H1 (cell line): ENCODE measurements at places on chromosomes 12 and 14. TPM values are rescaled to one million over a fixed set of nuclear protein-coding genes. Genes with fewer than 3 reads are reported as not detected.

The ADAMTS20 gene
- 4.5 and 5.1 TPM in 2 replicates for total RNA-seq

GRCh38 chr12:54047160-54047963, 6.3 kb upstream of the HOXC4 start:
- no peak overlapping the region for H3K4me3 ChIP-seq
- no peak for DNase-seq
- H3K4me1 ChIP-seq, result no peaks in the 10 kb centered on the region
- H3K27ac ChIP-seq, result no peak overlapping the region

- H3K27ac ChIP-seq, result no peak overlapping the region
- no peak overlapping the region for H3K4me3 ChIP-seq
- no peaks in the 10 kb centered on the region for H3K36me3 ChIP-seq
- DNase-seq, result no peak
- H3K4me1 ChIP-seq, result no peaks in the 10 kb centered on the region
These were observed 67.6 kb upstream of the GRIN2B start for GRCh38 chr12:14048941-14049545.

DNA sequence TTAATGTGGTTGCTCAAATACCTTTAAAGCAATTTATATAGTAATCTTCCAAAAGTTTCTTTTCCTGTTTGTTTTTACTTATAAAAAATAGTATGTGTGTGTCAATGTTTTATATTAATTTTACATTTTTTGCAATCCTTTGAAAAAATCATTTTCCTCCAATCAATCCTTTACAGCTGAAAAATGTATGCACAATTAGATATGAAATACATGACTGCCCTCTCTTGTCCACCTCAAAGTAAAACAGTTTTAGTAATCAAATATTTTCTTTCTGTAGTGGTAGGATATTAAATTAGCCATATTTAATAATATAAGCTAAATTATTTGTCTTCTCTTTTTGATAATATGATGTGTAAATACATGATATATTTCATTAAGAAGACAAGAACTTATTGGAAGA, 269.9 kb downstream of the ADAMTS20 start:
- DNase-seq, result no peak
- no peak overlapping the region for H3K27ac ChIP-seq
- H3K36me3 ChIP-seq, result no peaks in the 10 kb centered on the region
- H3K4me3 ChIP-seq, result no peak overlapping the region
- no peaks in the 10 kb centered on the region for H3K27me3 ChIP-seq
- H3K4me1 ChIP-seq, result no peaks in the 10 kb centered on the region

GRCh38 chr12:2382370-2383155, 329.8 kb downstream of the CACNA1C start:
- no peak for DNase-seq
- H3K27me3 ChIP-seq, result no peaks in the 10 kb centered on the region
- H3K4me1 ChIP-seq, result 0 out of 2 replicates have a peak, but pooled peaks cover under 1% of the 10 kb centered on the region
- H3K4me3 ChIP-seq, result no peak overlapping the region
- no peaks in the 10 kb centered on the region for H3K36me3 ChIP-seq
- no peak overlapping the region for H3K27ac ChIP-seq

- H3K4me1 ChIP-seq, result no peaks in the 10 kb centered on the region; the same call in 1 of the 2 replicates
- no peaks in the 10 kb centered on the region for H3K27me3 ChIP-seq
- H3K27ac ChIP-seq, result no peak overlapping the region
- H3K4me3 ChIP-seq, result no peak overlapping the region
These were observed 46.8 kb upstream of the BEGAIN start for GRCh38 chr14:100634026-100634425.

The PLEKHG7 gene
- not detected in 2 replicates for total RNA-seq

DNA sequence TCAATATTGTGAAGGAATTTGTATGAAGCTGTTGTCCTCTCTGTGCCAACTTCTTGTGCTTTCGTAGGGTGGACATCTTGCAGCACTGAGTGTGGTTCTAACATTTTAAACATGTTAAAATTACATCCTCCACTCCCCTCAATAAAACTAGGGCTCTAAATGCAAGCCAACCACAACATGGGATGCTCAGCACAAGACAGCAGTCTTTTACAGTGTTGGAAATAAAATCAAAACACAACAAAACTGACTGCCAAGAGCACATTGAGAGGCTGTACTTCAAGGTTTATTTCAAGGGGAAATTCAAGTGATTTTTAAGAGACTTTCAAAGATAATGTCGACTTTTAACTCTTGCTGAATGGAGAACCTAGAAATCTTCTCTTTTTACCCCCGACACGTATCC, 396.9 kb downstream of the TMTC2 start:
- no peak for DNase-seq
- no peak overlapping the region for H3K4me3 ChIP-seq
- H3K4me1 ChIP-seq, result peaks cover 3% of the 10 kb centered on the region
- H3K27me3 ChIP-seq, result no peaks in the 10 kb centered on the region
- H3K27ac ChIP-seq, result no peak overlapping the region

The C14orf132 gene
- total RNA-seq, result 32.0 and 32.5 TPM in 2 replicates

DNA sequence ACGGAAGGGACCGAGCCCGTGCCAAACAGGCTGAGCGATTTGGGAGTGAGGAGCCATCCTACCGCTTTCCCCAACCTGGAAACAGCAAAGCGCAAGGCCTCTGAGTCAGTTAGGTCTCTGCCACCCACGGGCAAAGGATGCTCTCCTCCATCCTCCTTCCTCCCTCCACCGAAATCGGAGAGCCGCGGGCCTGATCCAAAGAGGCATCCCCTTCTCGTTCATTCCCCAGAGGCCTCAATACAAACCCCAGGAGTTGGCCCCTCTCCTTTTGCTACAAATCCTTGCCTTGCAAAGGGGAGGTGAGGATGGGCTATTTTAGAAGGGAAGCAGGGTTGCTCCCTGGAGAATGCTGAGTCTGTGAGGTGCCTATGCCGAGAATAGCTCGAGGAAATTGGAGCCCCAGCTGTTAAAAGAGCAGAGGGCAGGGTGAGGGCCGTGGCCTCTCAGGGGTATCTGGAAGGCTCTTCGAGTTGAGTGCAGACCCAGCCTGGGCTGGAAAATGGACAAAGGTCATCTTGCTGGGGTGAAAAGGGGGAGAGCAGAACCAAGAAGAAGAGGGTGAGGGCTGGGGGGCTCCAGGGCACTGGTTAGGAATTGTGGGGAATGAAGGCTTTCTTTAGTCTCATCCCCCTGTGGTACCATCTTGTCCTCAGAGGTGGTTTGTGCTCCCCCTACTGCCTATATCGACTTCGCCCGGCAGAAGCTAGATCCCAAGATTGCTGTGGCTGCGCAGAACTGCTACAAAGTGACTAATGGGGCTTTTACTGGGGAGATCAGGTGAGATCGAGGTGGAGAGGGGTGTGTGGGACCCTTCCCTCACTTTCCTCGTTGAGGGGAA, 1.1 kb downstream of the TPI1 start:
- peak overlapping the region; percentile 86 for H3K4me3 ChIP-seq
- H3K27ac ChIP-seq, result peak overlapping the region; percentile 71; the same call in 1 of the 2 replicates
- H3K4me1 ChIP-seq, result peaks cover 7% of the 10 kb centered on the region
- peak; percentile 52 for DNase-seq
- no peaks in the 10 kb centered on the region for H3K27me3 ChIP-seq

DNA sequence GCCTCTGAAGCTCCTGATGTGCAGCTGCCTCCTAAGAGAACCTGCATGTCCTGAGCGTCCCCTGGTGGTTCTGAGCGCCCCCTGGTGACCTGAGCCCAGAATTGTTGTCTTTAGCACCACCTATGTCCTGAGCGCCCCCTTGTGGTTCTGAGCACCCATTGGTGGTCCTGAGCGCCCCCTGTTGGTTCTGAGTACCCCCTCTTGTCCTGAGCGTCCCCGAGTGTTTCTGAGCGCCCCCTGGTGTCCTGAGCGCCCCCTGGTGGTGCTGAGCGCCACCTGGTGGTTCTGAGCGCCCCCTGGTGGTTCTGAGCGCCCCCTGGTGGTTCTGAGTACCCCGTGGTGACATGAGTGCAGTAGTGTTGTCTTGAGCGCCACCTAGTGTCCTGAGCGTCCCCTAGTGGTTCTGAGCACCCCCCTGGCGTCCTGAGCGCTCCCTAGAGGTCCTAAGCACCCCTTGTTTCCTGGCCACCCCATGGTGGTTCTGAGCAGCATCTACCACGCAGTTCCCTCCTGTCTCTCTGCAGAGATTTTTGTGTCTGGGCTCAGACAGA, 782.5 kb downstream of the TMEM121 start:
- DNase-seq, result no peak
- no peak overlapping the region for H3K27ac ChIP-seq
- no peak overlapping the region for H3K4me3 ChIP-seq
- H3K36me3 ChIP-seq, result no peaks in the 10 kb centered on the region

GRCh38 chr12:29572464-29572863, 75.0 kb upstream of the OVCH1 start:
- H3K36me3 ChIP-seq, result no peaks in the 10 kb centered on the region
- no peak overlapping the region for H3K4me3 ChIP-seq
- no peaks in the 10 kb centered on the region for H3K4me1 ChIP-seq
- DNase-seq, result no peak
- no peak overlapping the region for H3K27ac ChIP-seq
- no peaks in the 10 kb centered on the region for H3K27me3 ChIP-seq

- H3K27me3 ChIP-seq, result no peaks in the 10 kb centered on the region
- H3K4me3 ChIP-seq, result no peak overlapping the region
- H3K27ac ChIP-seq, result no peak overlapping the region
- H3K4me1 ChIP-seq, result no peaks in the 10 kb centered on the region; the same call in 1 of the 2 replicates
- H3K36me3 ChIP-seq, result no peaks in the 10 kb centered on the region
These were observed 57.1 kb downstream of the DYRK2 start for GRCh38 chr12:67705394-67706370.

- DNase-seq, result no peak
- H3K4me1 ChIP-seq, result peaks cover 3% of the 10 kb centered on the region
- H3K36me3 ChIP-seq, result no peaks in the 10 kb centered on the region
- no peak overlapping the region for H3K27ac ChIP-seq
These were observed 61.7 kb upstream of the VRK1 start for GRCh38 chr14:96735526-96735925.

GRCh38 chr14:101199028-101199770, 295.7 kb upstream of the RTL1 start:
- no peaks in the 10 kb centered on the region for H3K36me3 ChIP-seq
- peaks cover 7% of the 10 kb centered on the region for H3K4me1 ChIP-seq
- H3K27ac ChIP-seq, result no peak overlapping the region
- no peak overlapping the region for H3K4me3 ChIP-seq

- no peak for DNase-seq
- no peaks in the 10 kb centered on the region for H3K4me1 ChIP-seq
- no peaks in the 10 kb centered on the region for H3K36me3 ChIP-seq
- no peaks in the 10 kb centered on the region for H3K27me3 ChIP-seq
- H3K4me3 ChIP-seq, result no peak overlapping the region
These were observed 516.9 kb downstream of the SLC16A7 start for GRCh38 chr12:60112763-60113162.

- no peaks in the 10 kb centered on the region for H3K36me3 ChIP-seq
- no peak overlapping the region for H3K27ac ChIP-seq
- no peaks in the 10 kb centered on the region for H3K4me1 ChIP-seq
- no peak overlapping the region for H3K4me3 ChIP-seq
- no peak for DNase-seq
These were observed 220.4 kb downstream of the NUBPL start for GRCh38 chr14:31781578-31781977.

DNA sequence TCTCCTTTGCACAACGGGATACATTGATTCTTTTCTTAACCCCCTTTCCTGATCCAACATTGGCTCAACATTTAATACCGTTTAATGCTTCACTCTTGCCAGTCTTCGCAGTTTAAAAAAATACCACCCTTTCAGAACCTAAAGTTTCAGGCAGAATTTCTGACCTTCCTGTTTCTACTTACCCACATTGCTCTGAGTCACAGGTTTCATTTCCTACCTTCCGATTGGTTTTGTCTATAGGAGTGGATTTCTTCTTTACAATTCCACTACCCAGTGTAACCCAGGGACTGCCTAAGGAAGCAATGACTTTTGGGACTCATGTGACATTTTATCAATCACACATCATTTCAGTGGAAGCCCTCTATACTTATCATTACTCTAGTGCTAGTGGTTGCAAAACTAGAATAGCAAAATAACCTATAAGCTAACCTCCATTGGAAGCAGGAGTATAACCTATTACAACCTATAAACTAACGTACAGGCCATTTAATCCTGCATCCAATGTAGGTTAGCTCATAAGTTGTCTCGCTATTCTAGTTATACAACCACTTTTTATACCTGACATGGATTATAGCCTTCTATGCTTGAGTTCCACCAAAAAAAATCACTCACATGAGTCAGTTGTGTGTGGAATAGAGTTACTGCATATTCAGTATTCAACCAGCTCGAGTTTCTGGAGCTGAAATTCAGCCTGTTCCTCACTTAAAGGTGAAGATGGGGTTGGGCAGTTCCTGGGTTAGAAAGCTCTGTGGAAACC, 64.9 kb upstream of the KITLG start:
- H3K27ac ChIP-seq, result no peak overlapping the region
- no peak for DNase-seq
- no peaks in the 10 kb centered on the region for H3K27me3 ChIP-seq
- H3K36me3 ChIP-seq, result no peaks in the 10 kb centered on the region
- no peak overlapping the region for H3K4me3 ChIP-seq
- H3K4me1 ChIP-seq, result no peaks in the 10 kb centered on the region

The SYNDIG1L gene
- 3.0 and 3.5 TPM in 2 replicates for total RNA-seq

DNA sequence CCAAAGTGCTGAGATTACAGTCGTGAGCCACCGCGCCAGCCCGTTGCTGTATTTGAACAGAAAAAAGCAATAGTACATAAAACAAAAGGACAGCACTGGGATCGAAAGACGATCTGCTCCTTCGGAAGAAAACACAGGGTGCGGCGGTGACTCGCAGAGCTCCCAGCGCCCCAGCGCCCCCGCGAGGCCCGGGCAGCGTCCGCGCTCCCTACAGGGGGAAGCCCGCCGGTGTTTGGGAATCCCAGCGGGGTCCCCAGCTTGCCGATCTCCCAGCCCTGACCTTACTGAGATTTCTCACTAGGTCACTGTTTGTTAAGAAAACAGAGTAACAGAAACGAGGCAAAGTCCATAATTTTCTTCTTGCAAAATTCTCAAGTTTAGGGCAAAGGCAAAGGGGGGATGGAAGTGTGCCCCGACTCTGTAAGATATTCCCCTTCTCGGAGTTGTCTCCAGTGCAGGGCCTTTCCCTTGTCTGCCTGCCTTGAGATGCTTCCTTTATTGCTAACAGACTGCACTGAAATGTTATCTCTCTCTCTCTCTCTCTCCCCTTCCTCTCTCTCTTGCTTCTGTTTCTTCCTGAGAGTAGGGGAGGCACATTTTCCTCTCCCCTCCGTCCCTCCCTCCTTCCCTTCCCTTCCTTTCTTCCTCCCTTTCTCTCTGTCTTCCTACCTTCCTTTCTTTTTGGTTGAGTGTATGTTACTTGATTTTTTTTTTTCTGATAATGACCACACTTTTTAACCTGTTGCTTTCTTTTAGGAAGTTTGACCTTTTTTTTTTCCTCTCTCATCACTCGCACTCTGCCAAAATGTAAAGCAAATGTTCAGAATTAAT, 91.9 kb downstream of the TMEM30B start:
- no peaks in the 10 kb centered on the region for H3K36me3 ChIP-seq
- no peak overlapping the region for H3K27ac ChIP-seq
- peak overlapping the region; percentile 30; the same call in 1 of the 2 replicates for H3K4me3 ChIP-seq
- no peaks in the 10 kb centered on the region for H3K27me3 ChIP-seq
- peaks cover 3% of the 10 kb centered on the region for H3K4me1 ChIP-seq
- DNase-seq, result peak; percentile 83
